ENCODE measurements at places on chromosomes 16 and 17. TPM values are rescaled to one million over a fixed set of nuclear protein-coding genes. Genes with fewer than 3 reads are reported as not detected.

- DNase-seq: peak; percentile 66
Observed at GRCh38 chr16:88746506-88746905, 38.5 kb downstream of the PIEZO1 start.

DNA sequence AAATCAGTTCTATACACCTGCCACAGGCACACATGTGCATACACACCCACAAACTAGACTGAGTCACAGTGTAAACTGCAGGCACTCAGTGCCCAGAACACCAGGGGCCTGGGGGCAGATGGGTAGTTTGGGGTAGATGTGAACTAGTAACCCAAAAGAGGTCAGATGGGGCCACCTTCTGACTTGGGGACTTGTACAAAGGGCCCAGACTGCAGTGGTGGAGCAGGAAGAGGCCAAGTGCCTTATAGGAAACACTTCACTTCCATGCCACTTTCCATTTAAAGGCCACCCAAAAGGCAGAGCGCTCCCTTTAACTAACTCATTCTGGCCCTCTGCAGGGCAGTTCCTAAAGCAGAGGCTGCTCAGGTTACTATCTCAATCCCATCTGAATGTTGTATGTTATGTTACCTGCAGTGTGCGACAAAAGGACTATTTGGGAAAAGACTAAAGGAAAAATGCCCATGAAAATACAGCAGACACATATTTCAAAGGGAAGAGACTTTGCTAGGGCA lies 27.8 kb upstream of the ERN1 start:
- no peak for DNase-seq

GRCh38 chr17:21299981-21300600 lies 15.6 kb downstream of the MAP2K3 start:
- DNase-seq: no peak

DNA sequence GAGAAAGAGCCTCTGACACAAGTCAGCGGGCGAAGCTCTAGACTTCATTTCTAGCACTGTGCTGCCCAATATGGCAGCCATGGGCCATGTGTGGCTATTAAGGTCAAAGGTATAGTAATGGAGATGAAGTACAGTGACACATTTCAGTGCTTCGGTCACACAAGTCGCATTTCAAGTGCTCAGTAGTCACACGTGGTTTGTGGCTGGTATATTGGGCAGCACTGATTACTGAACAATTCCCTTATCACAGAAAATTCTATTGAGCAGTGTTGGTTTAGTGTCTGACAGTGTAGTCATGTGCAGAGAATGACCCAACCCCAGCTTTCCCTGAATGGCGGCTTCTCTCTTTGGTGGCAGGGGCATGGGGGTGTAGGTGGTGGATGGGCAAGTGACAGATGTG lies 84.9 kb upstream of the SDK2 start:
- DNase-seq: no peak

DNA sequence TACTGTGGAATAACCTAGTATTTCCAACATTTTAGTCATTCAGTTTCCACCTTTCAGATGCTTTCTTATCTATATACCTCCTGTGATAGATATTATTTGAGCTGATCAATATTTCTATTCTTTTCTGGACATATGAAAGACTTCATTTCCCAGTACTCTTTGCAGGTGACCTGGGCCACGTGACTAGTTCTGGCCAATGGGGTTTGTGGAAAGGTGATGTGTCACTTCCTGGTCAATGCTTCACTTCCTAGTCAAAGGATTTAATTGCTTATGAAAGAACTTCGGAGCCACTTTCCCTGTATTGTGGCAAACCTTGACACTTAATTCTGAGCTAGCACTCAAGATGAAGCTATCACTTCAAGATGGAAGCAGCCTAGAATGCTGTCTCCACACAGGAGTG lies 248.9 kb upstream of the FOXF1 start:
- DNase-seq: no peak

DNA sequence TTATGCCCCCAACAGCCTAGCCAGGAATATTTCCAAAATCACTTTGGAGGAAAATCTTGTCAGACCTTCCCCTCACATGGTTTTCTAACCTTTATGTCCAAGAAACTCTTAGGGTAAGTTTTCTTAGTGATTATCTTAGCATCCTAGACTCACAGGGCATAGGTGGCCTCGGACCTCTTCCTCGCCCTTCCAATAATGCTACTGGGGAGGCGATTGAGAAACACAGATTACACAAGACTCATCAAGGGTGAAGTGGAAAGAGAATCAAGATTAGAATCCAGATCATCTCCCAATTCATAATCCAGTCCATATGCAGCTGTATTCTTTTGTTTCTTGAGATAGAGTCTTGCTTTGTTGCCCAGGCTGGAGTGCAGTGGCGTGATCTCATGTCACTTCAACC lies 358.4 kb upstream of the CDH5 start:
- DNase-seq: no peak

GRCh38 chr16:78879011-78879410 lies 721.5 kb downstream of the MAF start:
- no peak for DNase-seq

DNA sequence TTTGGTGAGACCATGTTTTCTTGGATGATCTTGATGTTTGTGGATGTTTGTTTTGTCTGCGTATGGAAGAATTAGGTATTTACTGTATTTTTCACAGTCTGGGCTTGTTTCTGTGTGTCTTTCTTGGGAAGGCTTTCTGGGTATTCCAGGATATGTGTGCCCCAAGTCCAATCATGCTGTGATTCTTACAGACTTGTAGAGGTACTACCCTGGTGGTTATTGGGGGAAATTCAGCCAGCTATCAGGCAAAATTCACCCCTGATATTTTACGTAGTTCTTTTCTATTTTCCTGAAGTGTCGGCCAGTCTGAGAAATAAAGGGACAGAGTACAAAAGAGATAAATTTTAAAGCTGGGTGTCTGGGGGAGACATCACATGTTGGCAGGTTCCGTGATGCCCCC lies 33.4 kb upstream of the ARL4D start:
- DNase-seq: no peak

- DNase-seq: no peak
Observed at GRCh38 chr16:81713796-81714195, 65.3 kb upstream of the PLCG2 start.

DNA sequence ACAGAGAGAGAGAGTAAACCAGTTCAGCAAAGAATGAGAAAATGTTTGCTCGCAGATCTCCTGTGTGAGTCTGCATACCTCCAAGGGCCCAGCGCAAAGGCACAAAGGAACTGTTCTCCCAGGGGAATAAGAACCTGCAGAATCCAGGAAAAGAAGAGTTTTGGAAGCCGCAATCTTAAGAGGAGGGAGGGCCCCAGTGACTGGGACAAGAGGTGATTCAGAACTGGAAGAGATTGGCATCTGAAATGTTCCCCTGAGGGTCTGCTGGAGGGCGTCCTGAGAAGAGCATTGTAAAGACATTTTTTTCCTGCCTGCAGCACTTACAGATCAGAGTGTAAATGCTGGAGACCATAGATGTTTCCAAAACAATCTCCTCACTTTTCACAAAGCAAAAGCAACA lies 6.1 kb downstream of the ATMIN start:
- DNase-seq: no peak

DNA sequence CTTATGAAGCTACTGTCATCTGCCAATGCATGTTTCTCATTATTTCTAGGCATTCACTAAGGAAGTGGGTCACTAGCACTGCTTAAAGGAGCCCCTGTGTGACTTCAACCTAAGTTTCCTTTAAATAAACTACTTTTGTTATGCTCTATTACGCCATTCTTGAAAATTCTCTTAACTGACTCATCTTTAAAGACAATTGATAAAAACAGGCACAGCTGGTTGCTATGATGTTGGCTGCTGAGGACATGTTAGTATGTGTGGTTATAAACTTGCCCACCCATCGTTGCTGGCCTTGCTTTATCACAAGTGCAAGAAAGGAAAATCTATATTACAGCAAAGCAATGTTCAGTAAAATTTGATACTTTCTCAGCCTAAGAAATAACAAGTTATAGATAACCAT lies 75.8 kb upstream of the CNTNAP4 start:
- no peak for DNase-seq

DNA sequence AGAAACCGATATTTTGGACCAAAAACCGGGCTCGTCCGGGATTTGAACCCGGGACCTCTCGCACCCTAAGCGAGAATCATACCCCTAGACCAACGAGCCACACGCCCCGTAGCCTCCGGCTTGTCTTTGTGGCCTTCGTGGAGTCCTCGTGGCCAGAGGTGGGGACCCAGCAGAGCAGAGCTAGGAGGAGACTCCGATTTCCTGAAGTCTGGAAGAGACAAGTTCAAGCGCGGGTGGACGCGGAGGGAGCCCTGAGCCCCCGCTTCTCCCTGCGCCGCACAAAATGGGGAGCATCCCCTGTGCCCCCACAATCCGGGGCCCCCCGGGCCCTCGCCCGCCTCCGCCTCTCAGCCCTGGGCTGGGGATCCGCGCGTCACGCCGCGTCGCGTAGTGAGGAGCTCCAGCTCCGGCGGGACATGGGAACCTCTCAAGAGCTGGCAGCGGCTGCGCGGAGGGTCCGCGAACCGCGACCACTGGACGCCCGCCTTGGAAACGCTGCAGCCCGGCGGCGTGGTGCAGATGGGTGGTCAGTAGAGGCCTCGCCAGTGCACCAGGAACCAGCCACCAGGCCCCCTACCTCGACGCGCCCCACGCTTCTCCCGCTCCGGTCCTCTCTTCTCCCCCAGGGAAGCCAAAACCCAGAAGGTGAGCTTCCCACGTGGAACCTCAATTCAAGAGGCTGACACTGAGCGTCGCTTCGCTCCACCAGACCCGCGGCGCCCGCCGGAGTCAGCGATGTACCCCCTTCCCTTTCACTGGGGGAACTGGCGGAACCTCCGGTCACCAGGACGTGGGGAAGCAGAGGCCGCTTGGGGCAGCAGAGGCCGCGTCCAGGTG lies 5.2 kb upstream of the OR1F1 start:
- DNase-seq: no peak

DNA sequence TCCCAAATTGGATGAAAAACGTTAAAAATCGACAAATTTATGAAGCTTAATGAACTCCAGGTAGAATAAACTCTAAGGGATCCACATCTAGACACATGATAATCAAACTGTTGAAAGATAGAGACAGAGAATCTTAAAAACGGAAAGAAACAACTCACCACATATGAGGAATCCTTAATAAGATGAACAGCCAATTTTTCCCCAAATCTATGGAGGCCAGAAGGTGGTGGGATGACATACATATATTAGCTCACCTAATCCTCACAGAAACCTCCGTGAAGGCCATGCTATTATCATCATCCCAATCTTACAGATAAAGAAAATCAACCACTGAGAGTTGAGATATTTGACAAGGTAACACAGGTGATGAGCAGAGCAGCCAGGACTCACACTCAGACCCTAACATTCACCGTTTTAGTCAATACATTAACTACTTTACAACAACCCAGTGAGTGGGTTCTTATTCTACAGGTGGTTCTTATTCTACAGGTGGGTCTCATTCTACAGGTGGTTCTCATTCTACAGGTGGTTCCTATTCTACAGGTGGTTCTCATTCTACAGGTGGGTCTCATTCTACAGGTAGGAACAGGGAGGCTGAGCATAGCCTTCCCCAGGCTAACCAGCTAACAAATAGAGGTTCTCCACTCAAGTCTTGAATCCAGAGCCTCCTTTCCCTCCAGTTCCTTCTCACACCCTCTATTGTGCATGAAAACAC lies 4.8 kb downstream of the CACNG1 start:
- no peak for DNase-seq

DNA sequence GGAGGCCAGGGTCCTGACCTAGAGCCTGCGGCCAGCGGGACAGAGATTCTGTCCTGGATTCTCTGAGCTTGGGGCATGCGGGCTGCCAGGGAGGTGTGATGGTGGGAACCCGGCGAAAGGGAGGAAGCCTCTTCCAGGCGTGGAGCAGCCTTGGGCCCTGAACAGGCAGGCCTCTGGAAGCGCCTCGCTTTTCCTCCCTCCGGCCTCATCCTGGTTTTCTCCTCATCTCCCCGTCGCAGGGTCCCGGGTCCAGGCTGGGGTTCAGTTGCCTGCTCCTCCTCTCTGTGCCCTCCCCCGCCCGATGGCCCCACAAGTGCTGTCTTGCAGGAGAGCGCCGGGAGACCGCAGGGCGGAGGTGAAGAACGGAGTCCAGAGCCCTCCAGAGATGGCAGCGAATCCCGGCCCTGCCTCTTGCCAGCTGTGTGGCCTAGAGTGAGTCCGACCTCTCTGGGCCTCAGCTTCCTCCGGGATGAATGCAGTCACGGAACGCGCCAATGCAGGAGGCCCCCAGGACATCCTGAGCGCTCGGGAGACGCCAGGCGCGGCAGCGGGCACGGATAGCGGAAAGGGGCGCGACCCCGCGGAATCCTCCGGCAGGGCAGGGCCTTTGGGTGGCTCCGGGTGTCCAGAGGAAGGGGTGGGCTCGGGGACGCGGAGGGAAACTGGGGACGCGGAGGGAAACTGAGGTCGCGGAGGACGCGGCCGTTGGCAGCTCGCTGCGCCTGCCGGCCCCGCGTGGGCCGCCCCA lies 553 bp upstream of the RAB11FIP4 start:
- DNase-seq: no peak

- no peak for DNase-seq
Observed at GRCh38 chr17:58317421-58318064, 11.1 kb downstream of the TSPOAP1 start.

DNA sequence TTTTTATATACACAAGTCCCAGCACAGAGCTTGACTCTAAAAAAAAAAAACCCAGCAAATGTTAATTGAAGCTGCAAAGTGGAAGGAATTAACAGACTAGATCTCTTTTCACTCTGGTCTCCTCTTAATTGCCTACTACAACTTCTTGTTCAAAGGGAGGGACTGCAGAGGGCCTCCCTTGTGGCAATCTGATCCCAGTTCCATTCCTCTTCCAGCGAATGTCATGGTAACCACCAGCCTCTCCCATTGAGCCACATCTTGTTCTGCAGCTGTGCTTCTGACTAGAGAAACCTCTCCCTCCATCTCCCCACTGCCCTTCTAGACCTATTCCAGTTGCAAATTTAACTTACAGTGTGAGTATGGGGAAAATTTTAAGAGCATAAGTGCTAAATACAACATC lies 5.9 kb downstream of the SUPT6H start:
- no peak for DNase-seq

DNA sequence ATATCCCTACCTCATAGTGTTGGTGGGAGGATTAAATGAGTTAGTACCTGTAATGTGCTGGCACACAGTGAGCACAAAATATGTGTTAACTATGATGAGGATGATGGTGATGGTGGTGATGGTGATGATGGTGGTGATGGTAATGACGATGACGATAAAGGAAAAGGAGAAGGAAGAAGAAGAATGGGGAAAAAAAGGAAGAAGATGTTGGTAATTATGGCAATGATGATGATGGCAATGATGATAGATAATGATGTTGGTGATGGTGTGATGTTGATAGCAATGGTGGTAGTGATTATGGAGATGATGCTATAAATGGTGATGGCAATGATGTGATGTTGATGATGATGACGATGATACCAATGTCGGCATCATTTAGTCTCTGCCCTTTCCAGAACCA lies 270.2 kb downstream of the GRIN2A start:
- no peak for DNase-seq

The CAPN15 gene
- polyA plus RNA-seq: 27.7 TPM

The BCL6B gene
- polyA plus RNA-seq: 18.8 TPM

The DPEP3 gene
- not detected for polyA plus RNA-seq

The TEX19 gene
- not detected for polyA plus RNA-seq

The LDHD gene
- 3.1 TPM for polyA plus RNA-seq

The CTU2 gene
- 9.5 TPM for polyA plus RNA-seq

The ARL16 gene
- polyA plus RNA-seq: 30.1 TPM

The CARD14 gene
- 0.63 TPM for polyA plus RNA-seq

The CLEC18A gene
- polyA plus RNA-seq: 0.56 TPM

All from muscle of arm (tissue), 14 donors.